ENCODE measurements at places on chromosomes 4 and X.
A peak's percentile ranks its signal among the peaks of the same experiment; 100 is the strongest.

- no peak for DNase-seq
Observed at GRCh38 chr4:56051029-56051709, 102.4 kb downstream of the CEP135 start.

GRCh38 chr4:123476089-123476488, 79.5 kb downstream of the SPRY1 start:
- DNase-seq = no peak

GRCh38 chrX:154123241-154124219, 20.5 kb upstream of the OPN1LW start:
- DNase-seq = no peak

GRCh38 chrX:109939498-109939897, 63.4 kb upstream of the TMEM164 start:
- DNase-seq = no peak

DNA sequence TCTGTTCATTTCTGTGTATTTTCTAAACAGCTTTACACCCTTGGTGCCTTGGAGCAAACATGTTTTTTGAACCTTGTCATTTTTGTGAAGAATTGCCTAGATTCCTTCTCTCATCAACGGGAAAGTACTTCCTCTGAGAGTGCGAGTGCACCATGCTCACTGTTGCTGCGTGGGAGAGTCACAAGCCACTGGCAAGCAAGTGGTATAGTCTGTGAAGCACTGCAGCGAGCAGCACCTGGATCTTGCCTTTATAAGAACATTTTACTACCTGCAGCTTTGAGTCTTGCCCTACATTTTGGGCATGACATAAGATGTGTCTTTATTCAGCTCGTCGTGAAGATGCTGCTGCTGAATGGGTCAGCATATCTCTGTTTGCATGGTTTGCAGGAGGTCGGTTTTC, 44.9 kb downstream of the HADH start:
- no peak for DNase-seq

DNA sequence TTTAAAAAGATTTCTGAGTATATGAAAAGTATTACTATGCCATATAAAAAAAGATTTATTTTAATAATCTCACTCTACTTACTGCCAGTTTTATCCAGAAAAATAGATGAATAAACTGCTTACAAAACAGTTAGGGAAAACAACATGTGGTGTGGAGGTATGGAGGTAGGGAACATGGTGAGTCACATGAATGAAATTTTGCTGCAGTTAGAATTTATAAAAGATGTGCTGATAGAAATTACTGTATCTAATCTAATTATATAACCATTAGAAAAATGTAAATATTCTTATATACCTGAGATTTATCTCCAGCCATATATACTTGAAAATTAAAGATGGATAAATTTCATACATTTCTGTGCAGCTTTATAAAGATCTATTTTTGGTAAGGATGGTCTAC, 184.0 kb upstream of the ANK2 start:
- DNase-seq = no peak

- DNase-seq = no peak
Observed at GRCh38 chr4:162920649-162921048, 246.0 kb downstream of the NAF1 start.

- no peak for DNase-seq
Observed at GRCh38 chrX:39724544-39724943, 373.2 kb downstream of the BCOR start.

DNA sequence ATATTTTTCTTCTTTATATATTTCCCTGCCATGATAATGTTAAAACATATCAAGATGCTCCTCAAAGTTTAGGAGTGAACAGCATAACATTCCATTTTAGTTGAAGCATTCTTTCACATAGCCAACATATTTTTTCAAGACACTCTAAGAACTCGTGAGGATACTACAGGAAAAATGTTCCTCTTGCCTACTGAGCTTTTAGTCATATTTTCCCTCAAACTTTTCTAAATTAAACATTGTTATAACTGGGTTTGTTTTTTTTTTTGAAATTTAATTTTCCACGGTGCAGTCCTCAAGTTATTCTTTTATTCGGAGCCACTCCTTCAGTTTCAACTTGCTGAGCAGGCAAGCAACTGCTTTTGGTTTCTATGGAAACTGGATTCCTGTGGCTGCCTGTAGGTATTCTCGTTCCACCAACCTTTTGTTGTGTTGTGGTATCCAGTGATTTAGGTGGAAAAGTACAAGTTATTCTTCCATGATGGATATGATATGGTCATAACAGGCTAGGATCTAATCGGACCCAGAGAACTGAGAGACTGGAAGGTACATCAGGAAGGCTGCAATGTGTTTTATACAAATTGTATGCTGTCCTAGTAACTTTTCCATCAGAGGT, 248.0 kb downstream of the TRIML1 start:
- DNase-seq = peak; percentile 16

GRCh38 chrX:39011454-39012221, 210.4 kb downstream of the MID1IP1 start:
- no peak for DNase-seq

GRCh38 chr4:119034276-119035008, 101.2 kb upstream of the MYOZ2 start:
- DNase-seq = no peak

GRCh38 chrX:142040906-142041305, 137.2 kb downstream of the MAGEC1 start:
- no peak for DNase-seq

- DNase-seq = peak; percentile 93
Observed at GRCh38 chr4:76147454-76148141, 599 bp downstream of the NUP54 start.

- no peak for DNase-seq
Observed at GRCh38 chr4:77801260-77801608, 17.9 kb downstream of the CNOT6L start.

GRCh38 chr4:158999166-158999682, 103.7 kb upstream of the RAPGEF2 start:
- DNase-seq = no peak

DNA sequence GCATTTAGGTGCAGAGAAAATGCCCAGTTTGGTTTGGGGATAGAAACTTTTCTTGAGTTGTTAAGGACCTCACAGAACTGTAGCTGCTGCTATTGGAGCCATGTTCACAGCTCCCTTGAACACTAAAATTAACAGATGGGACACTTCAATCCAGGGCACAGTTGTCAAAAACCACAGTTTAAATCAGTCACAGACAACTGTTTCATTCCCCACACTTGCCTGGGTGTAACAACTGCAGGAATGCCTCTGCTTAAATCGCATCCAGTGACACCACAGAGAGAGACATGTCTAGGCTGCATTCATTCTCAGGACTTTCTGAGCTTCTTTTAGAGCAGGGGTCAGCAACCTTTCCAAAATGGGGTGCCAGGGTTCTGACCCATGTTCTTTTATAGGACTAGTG, 12.7 kb upstream of the CAPN6 start:
- no peak for DNase-seq

DNA sequence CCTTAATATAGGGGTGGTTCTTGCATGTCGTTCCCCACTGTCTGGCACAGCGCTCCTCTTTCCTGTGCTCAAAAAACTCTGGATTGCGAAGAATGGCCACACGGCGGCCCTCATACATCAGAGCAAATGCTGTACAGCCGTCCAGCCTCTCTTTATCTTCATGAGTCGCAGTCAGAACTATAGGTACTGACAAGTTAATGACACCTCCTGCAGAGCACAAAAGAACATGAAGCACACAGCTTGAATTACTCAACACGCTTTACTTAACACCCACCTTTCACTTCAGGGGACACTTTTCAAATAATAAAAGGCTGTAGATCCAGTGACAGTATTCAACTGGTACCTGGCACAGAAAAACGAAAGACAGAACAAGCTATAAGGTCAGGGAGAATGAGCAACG, 65.3 kb downstream of the PAPSS1 start:
- DNase-seq = peak; percentile 37

DNA sequence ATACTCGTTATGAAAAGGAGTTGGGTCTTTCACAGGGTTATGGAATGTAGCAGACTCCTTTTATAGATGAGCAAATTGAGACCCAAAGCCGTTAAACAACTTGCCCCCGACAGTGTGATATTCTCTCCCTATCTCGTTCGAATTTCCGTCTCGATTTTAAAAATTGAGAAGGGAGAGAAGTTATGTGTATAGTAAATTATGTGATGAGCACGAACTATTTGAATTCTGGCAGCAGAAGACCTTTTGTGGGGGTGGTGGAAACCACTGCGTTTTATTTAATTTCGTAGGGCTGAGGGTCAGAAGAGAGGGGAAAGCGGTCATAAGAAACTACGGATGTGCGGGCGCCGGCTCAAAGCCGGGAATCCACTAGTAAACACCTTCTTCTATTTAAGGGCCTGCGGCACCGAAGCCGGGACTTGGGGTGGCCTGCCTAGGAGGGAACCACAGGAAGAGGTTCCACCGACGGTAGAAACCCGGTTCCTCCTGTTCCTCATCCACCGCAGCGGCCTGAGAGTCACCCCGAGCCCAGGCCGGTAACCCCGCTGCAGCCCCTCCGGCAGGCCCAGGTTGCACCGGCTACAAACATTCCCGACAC, 1.5 kb upstream of the DDX3X start:
- DNase-seq = peak; percentile 58

GRCh38 chr4:181549576-181550188, 693.5 kb upstream of the TENM3 start:
- no peak for DNase-seq

- DNase-seq = peak; percentile 59
Observed at GRCh38 chr4:1072830-1073446, 40.4 kb downstream of the RNF212 start.

- peak; percentile 37 for DNase-seq
Observed at GRCh38 chr4:1960170-1960825, 48.5 kb downstream of the NELFA start.

DNA sequence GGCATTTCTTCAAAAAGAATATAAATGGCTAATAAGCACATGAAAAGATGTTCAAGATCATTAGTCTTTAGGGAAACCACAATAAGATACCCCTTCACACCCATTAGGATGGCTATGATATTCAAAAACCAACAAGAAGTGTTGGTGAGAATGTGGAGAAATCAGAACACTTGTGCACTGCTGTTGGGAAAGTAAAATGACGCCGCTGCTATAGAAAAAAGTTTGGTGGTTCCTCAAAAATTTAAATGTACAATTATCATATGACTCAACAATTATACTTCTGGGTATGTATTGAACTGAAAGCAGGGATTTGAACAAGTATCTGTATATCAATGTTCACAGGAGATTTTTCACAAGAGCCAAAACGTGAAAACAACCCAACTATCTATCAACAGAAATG, 29.4 kb upstream of the NEUROG2 start:
- no peak for DNase-seq

GRCh38 chrX:149003863-149004660, 501.0 kb downstream of the IDS start:
- DNase-seq = peak; percentile 7

GRCh38 chrX:131747173-131747572, 203.3 kb downstream of the OR13H1 start:
- peak; percentile 89 for DNase-seq

DNA sequence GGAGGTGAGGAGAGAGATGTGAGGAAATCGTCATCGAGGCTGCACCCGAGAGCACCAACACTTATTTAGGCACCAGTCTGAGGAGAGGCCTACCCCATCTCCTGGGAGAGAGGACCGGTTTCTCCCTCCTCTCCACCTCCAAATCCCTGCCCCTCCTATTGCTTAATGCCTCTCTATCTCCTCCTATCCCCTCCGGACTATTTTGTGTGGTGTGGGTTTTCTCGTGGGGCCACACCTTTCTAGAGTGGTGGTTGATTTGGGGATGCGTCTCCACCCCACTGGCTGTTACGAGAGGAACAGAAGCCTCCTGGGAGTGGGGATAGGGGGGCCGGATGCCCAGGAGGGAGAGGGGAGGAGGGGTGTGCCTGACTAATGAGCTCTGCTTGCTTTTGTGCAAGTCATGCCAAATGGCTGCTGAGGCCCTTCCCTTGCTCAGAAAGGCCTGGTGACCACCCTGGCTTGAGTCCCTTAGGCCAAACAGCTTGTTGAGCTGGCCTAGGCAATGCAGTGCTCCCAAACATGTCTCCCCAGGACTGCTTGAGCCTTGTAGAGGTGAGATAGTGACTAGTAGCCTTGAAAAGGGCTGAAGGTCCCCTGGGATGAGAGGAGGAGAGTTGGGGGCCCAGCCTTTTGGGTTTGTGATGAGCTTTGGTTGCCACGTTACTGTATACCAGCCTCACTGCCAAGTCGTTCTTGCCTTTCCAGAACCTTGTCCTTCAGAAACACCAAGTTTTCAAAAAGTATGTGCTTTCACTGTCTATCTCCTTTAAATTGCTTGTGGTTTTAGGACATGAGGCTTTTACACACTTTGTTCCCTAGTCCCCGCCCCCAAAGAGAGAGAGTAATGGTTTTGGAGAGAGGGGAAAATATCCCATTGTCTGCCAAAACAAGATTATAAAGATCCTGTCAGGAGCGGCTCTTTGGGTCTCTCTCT, 1.2 kb downstream of the MSN start:
- peak; percentile 79 for DNase-seq
